Hematopoietic multipotent progenitor cell treated with erythropoietin and hydrocortisone succinate and interleukin-3 and kit ligand, for 8 days (in vitro differentiated cells): ENCODE measurements at places on chromosomes 1 and 21.

- DNase-seq, result peak; percentile 56
Measured at GRCh38 chr1:112298558-112298957, 97.5 kb upstream of the CTTNBP2NL start.

DNA sequence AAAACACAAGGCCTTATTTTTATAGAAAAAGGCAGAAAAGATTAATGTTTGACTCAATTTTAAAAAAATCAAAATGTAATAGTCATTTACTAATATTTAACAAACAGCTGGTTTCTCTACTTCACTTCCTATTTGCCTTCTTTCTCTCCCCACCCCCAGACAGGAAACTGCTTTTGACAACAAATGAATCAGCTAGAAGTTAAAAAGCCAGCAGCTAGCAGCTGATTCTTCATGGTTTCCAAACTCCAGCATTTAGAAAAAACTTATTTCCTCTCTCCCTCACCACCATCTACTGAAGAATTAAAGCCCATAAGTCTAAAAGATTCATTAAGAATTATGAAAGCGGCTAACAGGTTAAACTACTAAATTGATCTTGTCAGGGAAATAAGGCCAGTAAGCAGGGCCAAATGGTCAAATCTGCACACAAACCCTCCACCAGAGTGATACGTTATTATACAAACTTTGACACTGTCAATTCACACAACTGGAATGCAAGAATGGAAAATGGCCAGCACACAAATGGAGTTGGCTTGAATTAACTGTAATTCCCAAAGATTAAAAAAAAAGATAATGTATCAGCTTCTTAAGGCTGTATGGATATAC lies 4.0 kb downstream of the WDR26 start:
- DNase-seq, result peak; percentile 62

- DNase-seq, result no peak
Measured at GRCh38 chr1:30974536-30974935, 66.0 kb upstream of the SDC3 start.

GRCh38 chr1:15184436-15185241 lies 31.1 kb downstream of the TMEM51 start:
- no peak for DNase-seq

DNA sequence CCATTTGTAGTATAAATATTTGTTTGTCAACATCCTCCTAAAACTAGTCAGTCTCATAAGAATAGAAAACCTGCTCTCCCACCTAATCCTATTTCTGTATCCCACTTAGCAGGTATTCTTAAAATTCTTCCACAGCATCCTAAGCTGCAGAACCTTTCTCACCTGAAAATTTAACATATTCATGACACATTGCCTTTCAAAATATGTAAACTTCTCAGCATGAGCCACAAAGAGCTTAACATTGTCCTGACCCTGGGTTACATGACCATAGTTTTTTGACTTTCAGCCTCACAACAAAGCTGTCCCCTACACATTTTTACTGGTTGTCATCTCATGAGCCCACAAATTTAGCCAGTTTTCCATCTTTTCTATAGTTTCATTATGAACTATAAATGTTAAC lies 712.1 kb downstream of the LTN1 start:
- DNase-seq, result no peak

DNA sequence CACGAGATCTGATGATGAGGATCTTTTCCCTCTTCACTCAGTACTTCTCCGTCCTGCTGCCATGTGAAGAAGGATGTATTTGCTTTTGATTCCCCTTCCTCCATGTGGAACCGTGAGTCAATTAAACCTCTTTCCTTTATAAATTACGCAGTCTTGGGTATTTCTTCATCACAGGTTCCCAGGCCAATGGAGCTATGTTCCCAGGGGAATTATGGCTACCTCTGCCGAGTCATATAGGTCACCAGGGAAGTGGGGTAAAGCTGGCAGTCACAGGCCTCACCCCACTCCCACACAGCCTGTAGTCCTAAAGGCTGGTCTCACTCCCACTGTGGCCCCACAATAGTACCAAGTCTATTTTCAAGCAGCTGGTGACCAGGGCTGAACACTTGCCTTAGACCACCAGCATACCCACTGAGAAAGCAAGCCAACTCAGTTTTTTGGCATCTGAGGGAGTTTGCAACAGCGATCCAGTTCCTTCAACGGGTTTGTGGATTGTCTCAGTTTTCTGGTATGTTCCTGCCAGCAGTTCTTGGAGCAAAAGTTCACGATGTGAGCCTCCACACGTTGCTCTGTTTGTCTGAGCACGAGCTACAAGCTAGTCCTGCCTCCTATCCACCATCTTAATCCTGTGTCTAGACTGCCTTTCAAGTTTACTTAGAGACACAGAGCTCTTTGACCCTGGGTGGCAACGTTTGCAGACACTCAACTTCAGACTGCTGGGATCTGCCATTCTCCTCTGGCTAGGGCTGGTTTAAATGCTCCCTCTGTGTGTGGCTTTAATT lies 104.5 kb downstream of the CENPF start:
- no peak for DNase-seq

DNA sequence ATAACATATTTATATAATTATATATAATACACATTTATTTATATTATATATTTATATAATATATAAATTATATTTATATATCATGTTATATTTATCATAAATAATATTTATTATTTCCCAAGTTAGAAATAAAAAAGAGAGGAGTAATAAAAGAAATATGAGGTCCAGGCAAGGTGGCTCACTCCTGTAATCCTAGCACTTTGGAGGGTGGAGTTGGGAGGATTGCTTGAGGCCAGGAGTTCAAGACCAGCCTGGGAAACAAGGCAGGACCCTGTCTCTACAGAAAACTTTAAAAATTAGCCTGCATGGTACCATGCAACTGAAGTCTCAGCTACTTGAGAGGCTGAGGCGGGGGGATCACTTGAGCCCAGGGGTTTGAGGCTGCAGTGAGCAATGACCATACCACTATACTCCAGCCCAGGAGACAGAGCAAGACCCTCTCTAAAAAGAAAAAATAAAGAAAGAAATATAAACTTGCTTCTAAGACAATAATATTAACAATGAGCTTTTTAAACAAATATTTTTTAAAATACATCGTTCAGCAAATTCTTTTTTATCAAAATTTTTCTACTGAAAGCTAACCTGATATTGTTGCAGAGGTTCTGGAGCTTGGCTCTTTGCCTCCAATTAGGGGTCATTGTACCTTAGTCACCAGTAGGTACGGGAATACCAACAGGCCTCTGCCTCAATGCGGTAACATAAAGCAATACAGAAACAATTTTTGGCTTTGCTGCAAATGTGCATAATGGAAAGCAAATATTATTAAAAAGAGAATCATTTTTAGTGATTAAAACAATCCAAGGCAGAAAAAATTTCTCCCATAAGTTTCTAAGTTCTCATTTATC lies 290.0 kb downstream of the SETD4 start:
- no peak for DNase-seq

GRCh38 chr1:8662380-8663072 lies 154.9 kb downstream of the RERE start:
- no peak for DNase-seq

- no peak for DNase-seq
Measured at GRCh38 chr1:82565146-82565545, 764.4 kb downstream of the ADGRL2 start.
